ENCODE measurements at places on chromosomes 5 and 9.

GRCh38 chr5:45109062-45109461, 300.3 kb downstream of the MRPS30 start:
- DNase-seq: no peak

GRCh38 chr5:59040804-59041201, 457.9 kb downstream of the RAB3C start:
- DNase-seq: no peak

GRCh38 chr5:26572480-26572879, 465.9 kb downstream of the CDH9 start:
- no peak for DNase-seq

- DNase-seq: no peak
Measured at GRCh38 chr9:4572184-4572826, 82.0 kb downstream of the SLC1A1 start.

- DNase-seq: no peak
Measured at GRCh38 chr9:105693435-105694189, 729 bp upstream of the TMEM38B start.

GRCh38 chr5:8700671-8701070, 831.7 kb downstream of the MTRR start:
- DNase-seq: no peak

GRCh38 chr5:57552033-57552432, 69.4 kb upstream of the ACTBL2 start:
- no peak for DNase-seq

- DNase-seq: no peak
Measured at GRCh38 chr9:128818839-128819715, 777 bp downstream of the ENDOG start.

GRCh38 chr5:6899221-6899620, 186.0 kb downstream of the TENT4A start:
- DNase-seq: no peak

DNA sequence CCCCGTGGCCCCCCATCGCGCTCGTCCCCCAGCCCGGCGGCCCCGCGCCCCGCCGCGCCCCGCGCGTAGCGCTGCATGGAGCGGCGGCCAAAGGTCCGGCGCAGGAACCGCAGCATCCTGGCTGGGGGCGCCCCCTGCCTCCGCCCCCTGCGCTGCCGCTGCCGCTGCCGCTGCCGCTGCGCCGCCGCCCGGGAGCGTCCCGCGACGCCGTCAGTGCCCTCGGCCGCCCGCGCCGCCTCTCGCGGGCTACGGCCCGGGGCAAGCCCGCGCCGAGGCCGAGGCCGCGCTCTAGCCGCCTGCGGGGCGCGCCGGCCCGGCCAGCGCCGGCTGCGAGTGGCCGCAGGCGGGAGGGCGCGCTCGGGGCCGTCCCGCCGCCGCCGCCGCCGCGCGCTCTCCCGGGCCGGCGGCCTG, 523 bp downstream of the EPB41L4B start:
- no peak for DNase-seq

- DNase-seq: no peak
Measured at GRCh38 chr5:28215091-28215490, 1176.7 kb upstream of the CDH9 start.

- DNase-seq: peak; percentile 77
Measured at GRCh38 chr9:127199001-127199791, 65.4 kb upstream of the GARNL3 start.

DNA sequence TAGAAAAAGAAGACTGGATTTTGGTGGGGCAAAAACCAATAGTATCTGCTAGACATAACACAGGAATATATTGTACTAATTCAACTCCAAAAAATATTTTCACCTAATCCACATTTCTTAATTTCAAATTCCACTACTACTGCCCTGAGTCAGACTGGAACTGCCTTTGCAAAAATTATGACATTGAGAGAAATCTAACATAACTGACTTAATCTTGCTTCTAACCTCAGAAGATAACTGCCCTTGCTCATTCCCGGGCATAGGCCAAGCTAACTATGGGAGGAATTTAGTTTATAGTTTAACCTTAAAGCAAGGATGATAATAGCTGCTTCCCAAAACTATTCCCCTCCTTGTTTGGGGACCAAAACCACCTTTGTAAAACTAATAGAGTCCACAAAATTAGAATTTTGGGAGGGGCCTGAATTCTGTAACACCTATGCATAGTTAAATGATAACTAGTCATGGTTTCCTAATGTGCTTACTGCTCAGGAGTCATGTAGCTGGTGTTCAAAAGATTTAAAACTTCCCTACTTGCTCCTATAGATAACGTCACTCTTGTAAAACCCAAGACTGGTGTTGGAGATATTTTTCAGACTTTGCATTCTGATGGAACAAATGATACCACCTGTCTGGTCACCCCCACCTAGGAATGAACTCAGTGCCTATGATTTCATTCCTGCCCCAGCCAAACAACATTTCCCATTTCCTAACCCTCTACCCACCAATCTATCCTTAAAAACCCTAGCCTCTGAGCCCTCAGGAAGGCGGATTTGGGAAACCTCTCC, 14.1 kb upstream of the TXN start:
- DNase-seq: no peak

DNA sequence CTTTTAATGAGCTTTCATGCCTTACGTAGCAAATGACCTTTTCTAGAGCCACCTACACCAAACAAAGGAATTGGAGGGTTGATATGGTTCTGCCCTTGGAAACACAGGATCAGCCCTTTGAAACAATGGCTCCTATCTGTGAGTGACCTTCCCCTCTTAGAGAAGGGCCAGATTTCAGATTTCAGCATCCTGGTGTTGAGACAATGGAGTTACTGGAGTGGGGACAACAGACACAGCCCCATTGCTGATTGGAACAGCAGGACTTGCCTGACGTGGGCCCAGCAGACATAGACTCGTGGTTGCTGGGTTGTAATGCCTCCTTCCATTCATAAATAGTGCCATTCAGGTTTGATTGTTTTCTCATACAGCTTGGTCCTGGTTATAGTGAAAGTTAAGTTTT, 96.0 kb downstream of the GALNT10 start:
- DNase-seq: no peak

DNA sequence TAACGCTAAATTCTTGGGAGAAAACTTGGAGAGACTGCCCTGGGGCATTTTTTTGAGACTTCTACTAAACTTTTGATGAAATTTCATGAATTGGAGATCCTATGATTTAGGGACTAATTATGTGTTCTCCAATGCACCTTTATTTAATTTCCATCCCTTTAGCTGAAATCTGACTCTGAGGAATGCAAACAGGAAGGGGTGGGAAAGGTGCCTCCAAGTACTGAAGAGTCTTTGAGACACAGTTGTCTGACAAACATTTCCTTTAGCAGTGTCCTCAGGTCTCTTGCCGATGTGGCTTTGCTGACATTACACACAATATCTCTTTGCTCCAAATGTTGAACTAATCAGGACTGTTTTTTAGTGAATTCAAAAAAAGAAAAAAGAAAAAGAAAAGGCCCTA, 76.9 kb downstream of the LIX1 start:
- no peak for DNase-seq

GRCh38 chr5:147921136-147921535, 14.8 kb upstream of the C5orf46 start:
- DNase-seq: no peak

- peak; percentile 6 for DNase-seq
Measured at GRCh38 chr9:7549249-7549648, 250.3 kb downstream of the DMAC1 start.

DNA sequence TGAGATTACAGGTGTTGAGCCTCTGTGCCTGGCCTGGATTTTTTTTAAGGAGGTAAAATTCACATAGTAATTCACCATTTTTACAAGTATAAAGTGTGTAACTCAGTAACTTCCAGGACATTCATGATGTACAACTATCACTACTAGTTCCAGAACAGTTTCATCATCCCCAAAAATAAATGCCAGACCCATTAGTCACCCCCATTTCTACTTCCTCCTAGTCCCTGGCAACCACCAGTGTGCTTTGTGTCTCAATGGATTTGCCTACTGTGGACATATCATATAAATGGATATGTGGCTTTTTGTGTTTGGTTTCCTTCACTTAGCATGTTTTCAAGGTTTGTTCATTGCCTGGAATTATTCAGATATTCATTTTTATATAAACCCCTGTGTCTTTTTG, 72.5 kb upstream of the PANK3 start:
- peak; percentile 89 for DNase-seq

- DNase-seq: no peak
Measured at GRCh38 chr5:105288946-105289345, 1726.4 kb upstream of the NUDT12 start.

GRCh38 chr9:68533678-68534077, 7.0 kb downstream of the TMEM252 start:
- no peak for DNase-seq

- DNase-seq: no peak
Measured at GRCh38 chr9:105864248-105864898, 170.0 kb downstream of the TMEM38B start.

Data from fibroblast of skin of left quadriceps (primary cell).